ENCODE measurements at places on chromosomes 12 and 14. TPM values are rescaled to one million over a fixed set of nuclear protein-coding genes. Genes with fewer than 3 reads are reported as not detected.
A peak's percentile ranks its signal among the peaks of the same experiment; 100 is the strongest.

DNA sequence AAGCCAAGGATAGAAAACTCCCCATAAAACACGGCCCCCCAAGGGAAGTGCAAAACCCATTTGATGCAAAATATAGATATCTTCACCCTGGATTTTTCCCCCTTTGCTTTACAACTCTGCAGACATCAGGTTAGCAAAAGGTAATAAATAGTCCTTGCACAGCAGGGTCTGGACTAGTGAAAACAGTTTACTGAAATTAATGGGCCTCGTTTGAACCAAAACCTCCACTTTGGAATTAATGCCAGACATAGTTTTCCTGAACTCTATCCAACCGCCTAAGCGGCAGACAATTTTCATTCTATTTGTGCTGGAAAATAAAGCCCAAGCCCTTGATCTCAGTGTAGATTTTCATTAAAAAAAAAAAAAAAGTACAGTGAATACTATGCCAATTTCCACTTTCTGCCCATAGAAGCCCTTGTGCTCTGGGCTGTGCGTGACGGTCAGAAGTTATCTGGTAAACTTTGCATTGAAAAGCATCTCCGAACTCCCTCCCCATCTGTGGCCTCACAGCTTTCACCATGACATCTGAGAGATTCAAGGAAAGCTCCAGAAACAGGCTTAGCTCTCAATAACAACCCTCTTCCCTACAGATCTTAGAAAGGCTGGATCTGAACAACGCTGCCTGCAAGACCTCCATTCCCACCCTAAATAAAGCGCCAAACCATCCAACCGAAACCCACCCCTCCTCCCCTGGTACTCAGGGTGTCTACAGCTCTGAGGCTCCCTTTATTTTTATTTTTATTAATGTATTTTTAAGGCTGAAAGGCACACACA, 11.0 kb upstream of the IRF2BPL start:
- peak overlapping the region; percentile 99 for H3K27ac ChIP-seq
- H3K4me3 ChIP-seq: peak overlapping the region; percentile 32
- H3K4me1 ChIP-seq: peaks cover 82% of the 10 kb centered on the region
- no peaks in the 10 kb centered on the region for H3K27me3 ChIP-seq
- H3K36me3 ChIP-seq: no peaks in the 10 kb centered on the region

DNA sequence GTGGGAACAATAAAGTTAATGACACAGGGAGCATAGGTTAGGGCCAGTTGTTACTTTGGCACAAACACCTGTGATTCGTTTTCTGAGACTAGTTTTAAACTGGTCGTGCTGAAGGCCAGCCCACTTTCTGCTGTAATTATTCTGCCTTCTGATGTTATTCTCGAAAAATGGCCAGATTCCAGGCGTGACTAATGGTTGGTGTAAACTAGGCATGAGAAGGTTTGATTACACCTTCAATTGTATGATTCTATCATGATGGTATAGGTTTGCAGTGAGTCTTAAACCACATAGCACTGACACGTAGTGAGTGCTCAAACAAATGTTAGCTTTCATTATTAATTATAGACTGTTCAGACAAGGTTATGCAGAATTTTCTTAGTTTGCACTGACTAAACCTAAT, 39.0 kb downstream of the CKB start:
- no peak overlapping the region for H3K27ac ChIP-seq
- peaks cover 4% of the 10 kb centered on the region for H3K4me1 ChIP-seq
- DNase-seq: no peak
- peaks cover 32% of the 10 kb centered on the region for H3K36me3 ChIP-seq
- H3K4me3 ChIP-seq: no peak overlapping the region

- peaks cover 47% of the 10 kb centered on the region for H3K4me1 ChIP-seq
- no peak overlapping the region for H3K27ac ChIP-seq
- H3K36me3 ChIP-seq: no peaks in the 10 kb centered on the region
- no peak for DNase-seq
- no peaks in the 10 kb centered on the region for H3K27me3 ChIP-seq
- H3K4me3 ChIP-seq: no peak overlapping the region
These were observed 11.0 kb upstream of the DHRS4 start for GRCh38 chr14:23942587-23942986.

DNA sequence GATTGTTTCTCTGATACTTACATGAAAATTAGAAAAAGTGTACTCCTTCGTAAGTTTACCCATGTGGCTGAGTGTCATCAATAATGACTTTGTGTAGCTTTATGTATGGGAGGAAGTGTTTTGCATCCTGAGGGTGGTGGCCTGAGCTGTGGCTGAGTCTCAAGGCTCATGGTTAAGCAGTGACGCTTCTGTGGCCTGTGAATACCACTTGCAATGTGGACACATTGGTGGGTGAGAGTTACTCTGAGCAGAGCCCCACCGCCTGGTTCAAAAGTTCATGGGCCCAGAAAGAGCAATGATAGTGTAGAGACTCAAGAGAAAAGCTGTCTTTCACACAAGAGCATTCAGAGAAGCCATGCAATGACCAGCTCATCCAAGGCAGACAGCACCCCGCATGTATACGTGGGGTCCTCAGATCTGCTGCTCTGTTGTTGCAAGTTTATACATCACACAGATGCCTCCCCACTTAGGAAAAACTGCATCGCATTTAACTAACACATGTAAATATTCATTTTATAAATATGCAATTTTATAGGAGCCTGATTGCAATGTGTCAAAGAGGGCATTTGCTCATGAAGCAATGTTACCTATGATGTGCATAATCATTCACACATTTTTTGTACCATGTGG, 55.1 kb upstream of the FRMD6 start:
- H3K27me3 ChIP-seq: no peaks in the 10 kb centered on the region
- peaks cover 2% of the 10 kb centered on the region for H3K4me1 ChIP-seq
- DNase-seq: no peak
- H3K4me3 ChIP-seq: no peak overlapping the region
- H3K36me3 ChIP-seq: no peaks in the 10 kb centered on the region
- H3K27ac ChIP-seq: no peak overlapping the region

- no peaks in the 10 kb centered on the region for H3K36me3 ChIP-seq
- no peaks in the 10 kb centered on the region for H3K27me3 ChIP-seq
These were observed 115.0 kb downstream of the EMP1 start for GRCh38 chr12:13311551-13311950.

GRCh38 chr12:67352682-67353081, 83.5 kb downstream of the CAND1 start:
- no peak overlapping the region for H3K27ac ChIP-seq
- H3K4me3 ChIP-seq: no peak overlapping the region

GRCh38 chr14:102911991-102912761, 10.3 kb upstream of the AMN start:
- H3K4me3 ChIP-seq: no peak overlapping the region
- H3K36me3 ChIP-seq: no peaks in the 10 kb centered on the region
- no peaks in the 10 kb centered on the region for H3K27me3 ChIP-seq
- H3K27ac ChIP-seq: no peak overlapping the region
- H3K4me1 ChIP-seq: peaks cover 9% of the 10 kb centered on the region

DNA sequence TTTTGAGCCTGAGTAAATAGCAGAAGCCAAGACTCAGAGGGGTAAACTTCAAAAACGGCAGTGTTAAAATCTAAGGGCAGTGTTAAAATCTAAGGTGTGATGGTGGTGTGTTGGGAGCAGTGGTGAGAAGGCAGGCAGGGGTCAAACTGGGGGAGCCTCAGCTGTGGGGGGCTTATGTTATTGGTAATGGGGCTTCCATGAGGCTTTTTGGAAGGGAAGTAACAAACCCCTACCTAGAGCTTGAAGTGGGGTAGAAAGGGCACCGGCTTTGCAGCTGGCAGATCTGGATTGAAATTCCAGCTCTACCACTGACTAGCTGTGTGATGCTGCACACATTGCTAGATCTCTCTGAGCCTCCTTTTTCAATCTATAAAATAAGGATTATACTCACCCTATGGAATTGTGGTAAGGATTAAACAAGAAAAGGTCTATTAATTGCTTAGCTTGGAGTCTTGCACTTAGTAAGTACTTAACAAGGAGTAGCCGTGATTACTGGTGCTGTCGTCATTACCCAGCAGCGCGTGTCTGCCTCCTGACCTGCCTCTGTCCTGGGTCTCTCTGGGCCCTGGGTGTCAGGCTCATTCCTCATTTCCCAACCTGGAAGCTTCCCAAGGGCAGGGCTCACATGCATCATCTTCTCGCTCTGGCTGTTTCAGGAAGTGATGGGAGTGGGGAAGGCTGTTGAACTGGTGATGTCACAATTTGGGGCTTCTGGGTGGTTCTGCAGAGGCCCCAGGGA, 18.5 kb upstream of the KRT80 start:
- H3K27ac ChIP-seq: no peak overlapping the region
- no peaks in the 10 kb centered on the region for H3K27me3 ChIP-seq
- no peak overlapping the region for H3K4me3 ChIP-seq
- DNase-seq: no peak
- peaks cover 2% of the 10 kb centered on the region for H3K4me1 ChIP-seq

DNA sequence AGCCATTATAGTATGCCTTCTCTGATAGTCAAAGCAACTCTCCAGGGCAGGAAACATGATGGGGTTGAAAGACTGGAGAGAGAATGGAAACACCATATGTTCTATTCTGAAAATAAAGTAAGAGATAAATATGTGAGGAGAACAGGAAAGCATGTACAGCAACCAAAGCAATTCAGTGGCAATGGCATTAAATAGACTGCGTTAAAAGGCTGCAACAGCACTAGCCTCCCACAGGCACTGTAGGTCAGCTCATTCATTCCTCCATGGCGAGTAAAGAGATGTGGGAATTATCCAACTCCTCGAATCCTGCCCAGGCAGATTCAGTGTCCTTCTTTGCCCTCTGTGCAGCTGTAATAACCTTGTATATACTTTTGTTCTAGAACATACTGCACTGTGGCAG, 43.8 kb downstream of the ANO6 start:
- no peaks in the 10 kb centered on the region for H3K27me3 ChIP-seq
- no peaks in the 10 kb centered on the region for H3K36me3 ChIP-seq
- peak overlapping the region; percentile 23 for H3K4me3 ChIP-seq

DNA sequence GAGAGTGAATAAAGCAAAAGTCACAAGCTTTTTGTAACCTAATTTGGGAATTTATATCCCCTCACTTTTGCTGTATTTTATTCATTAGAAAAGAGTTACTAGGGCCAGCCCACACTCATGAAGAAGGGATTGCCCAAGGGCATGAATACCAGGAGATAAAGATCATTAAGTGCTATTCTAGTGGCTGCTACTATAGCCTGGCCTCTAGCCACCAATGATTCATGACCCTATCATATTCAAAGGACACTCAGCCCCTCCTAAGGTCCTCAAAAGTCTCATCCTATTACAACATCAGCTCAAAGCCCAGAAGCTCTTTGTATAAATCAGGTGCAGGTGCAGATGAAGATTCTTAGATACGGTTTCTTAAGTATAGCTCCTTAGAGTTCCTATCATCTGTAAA, 518.1 kb downstream of the TRHDE start:
- H3K27ac ChIP-seq: no peak overlapping the region
- no peaks in the 10 kb centered on the region for H3K27me3 ChIP-seq
- no peaks in the 10 kb centered on the region for H3K4me1 ChIP-seq
- H3K36me3 ChIP-seq: no peaks in the 10 kb centered on the region

GRCh38 chr12:122610911-122611310, 83.9 kb downstream of the KNTC1 start:
- no peaks in the 10 kb centered on the region for H3K27me3 ChIP-seq
- no peaks in the 10 kb centered on the region for H3K4me1 ChIP-seq
- H3K4me3 ChIP-seq: no peak overlapping the region
- H3K27ac ChIP-seq: no peak overlapping the region
- no peak for DNase-seq

DNA sequence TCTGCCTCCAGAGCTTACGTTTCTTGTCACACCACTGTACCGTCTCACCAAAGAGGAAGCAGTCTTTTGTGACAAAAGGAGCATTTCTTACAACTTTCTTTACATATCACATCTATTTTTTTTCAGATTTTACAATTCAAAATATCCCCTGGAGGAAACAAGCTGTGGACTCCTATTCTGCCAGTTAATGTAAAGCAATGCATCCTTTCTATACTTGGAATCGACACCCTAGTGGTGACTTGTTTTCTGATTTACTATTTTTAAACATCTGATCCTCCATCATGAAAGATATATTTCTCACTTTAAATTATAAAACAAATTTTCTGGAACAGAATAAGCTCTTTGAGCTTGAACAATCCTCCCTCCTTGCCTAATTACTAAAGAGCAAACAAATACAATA, 34.8 kb downstream of the AICDA start:
- H3K4me1 ChIP-seq: peaks cover 3% of the 10 kb centered on the region
- H3K27me3 ChIP-seq: no peaks in the 10 kb centered on the region
- no peak overlapping the region for H3K4me3 ChIP-seq
- H3K36me3 ChIP-seq: no peaks in the 10 kb centered on the region
- no peak overlapping the region for H3K27ac ChIP-seq
- DNase-seq: no peak

- no peak for DNase-seq
- H3K27me3 ChIP-seq: no peaks in the 10 kb centered on the region
- H3K4me3 ChIP-seq: no peak overlapping the region
- peaks cover 6% of the 10 kb centered on the region for H3K36me3 ChIP-seq
- peaks cover 23% of the 10 kb centered on the region for H3K4me1 ChIP-seq
- H3K27ac ChIP-seq: no peak overlapping the region
These were observed 3.6 kb downstream of the DDX51 start for GRCh38 chr12:132140501-132140900.

- no peaks in the 10 kb centered on the region for H3K27me3 ChIP-seq
- DNase-seq: peak; percentile 42
- peak overlapping the region; percentile 89 for H3K27ac ChIP-seq
- H3K36me3 ChIP-seq: no peaks in the 10 kb centered on the region
- no peak overlapping the region for H3K4me3 ChIP-seq
- peaks cover 7% of the 10 kb centered on the region for H3K4me1 ChIP-seq
These were observed 18.0 kb downstream of the TRAF3 start for GRCh38 chr14:102795060-102795925.

- no peak for DNase-seq
- H3K27me3 ChIP-seq: no peaks in the 10 kb centered on the region
- H3K36me3 ChIP-seq: no peaks in the 10 kb centered on the region
- no peak overlapping the region for H3K4me3 ChIP-seq
- H3K4me1 ChIP-seq: no peaks in the 10 kb centered on the region
- no peak overlapping the region for H3K27ac ChIP-seq
These were observed 70.4 kb upstream of the RIC8B start for GRCh38 chr12:106704081-106704480.

- DNase-seq: no peak
- no peaks in the 10 kb centered on the region for H3K27me3 ChIP-seq
- H3K4me3 ChIP-seq: no peak overlapping the region
- no peaks in the 10 kb centered on the region for H3K4me1 ChIP-seq
These were observed 12.6 kb upstream of the RNASE4 start for GRCh38 chr14:20671597-20672283.

Gene ASB8
- 17.7 TPM for total RNA-seq

Gene MMP19
- 1.1 TPM for total RNA-seq

Gene ACOT2
- total RNA-seq: 51.2 TPM

Gene SERPINA10
- 105 TPM for total RNA-seq

Gene GRIP1
- total RNA-seq: 1.5 TPM

Gene FLRT2
- 8.2 TPM for total RNA-seq

Gene CISTR
- total RNA-seq: not detected

Gene KERA
- not detected for total RNA-seq

Gene PDE3A
- total RNA-seq: 3.8 TPM

Gene LRRIQ1
- total RNA-seq: 0.05 TPM

Gene MYO1A
- total RNA-seq: 0.08 TPM

Measured in liver (tissue), 10 donors.